ENCODE measurements at places on chromosomes 7 and 10. TPM values are rescaled to one million over a fixed set of nuclear protein-coding genes. Genes with fewer than 3 reads are reported as not detected.

Gene RBM17
- total RNA-seq = 22.7 TPM

DNA sequence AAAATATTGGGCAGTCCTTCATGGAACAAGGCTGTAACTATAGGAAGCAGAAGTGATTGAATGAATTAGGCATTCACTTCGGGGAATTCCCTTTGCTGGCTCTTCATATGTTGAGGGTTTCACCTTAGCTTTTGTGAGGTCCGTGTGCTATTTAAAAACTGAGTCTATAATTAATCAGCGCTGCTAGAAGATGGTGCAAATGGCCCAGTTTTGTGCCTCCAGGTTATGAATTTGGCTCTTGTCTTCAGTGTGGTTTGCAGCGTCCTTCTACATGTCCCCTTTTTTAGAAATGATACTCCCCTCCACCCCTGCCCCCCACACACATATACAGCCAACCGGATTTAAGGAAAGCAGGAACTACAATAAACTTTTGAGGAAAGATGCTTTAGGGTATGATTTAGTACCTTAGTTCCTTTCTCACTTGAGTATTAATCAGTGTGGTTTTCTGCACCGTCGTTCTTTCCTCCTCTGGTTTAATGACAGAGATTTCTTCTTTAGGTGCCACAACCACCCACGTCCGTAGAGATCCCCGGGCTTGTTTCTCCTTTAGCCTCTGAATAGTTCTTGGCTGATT lies 110.6 kb upstream of the SAMD8 start:
- no peak for DNase-seq

DNA sequence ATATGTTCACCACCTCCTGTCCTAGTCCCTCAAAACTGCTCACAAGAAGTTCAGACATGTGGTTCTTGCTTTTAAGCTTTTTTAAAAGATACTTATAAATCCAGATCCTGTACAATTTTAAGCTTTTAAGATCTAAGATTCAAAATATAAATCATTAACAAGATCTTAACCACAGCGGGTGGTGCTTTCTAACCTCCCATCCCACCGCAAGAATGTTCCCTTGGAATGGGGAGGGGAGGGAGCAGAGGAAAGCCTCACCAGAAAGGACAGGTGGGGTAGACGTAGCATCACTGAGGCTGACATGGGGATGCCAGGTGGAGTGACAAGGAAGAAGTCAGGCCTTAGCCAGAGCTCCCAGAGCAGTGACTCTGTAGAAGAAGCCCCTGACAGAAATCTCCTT lies 133.5 kb downstream of the C1GALT1 start:
- DNase-seq = no peak

DNA sequence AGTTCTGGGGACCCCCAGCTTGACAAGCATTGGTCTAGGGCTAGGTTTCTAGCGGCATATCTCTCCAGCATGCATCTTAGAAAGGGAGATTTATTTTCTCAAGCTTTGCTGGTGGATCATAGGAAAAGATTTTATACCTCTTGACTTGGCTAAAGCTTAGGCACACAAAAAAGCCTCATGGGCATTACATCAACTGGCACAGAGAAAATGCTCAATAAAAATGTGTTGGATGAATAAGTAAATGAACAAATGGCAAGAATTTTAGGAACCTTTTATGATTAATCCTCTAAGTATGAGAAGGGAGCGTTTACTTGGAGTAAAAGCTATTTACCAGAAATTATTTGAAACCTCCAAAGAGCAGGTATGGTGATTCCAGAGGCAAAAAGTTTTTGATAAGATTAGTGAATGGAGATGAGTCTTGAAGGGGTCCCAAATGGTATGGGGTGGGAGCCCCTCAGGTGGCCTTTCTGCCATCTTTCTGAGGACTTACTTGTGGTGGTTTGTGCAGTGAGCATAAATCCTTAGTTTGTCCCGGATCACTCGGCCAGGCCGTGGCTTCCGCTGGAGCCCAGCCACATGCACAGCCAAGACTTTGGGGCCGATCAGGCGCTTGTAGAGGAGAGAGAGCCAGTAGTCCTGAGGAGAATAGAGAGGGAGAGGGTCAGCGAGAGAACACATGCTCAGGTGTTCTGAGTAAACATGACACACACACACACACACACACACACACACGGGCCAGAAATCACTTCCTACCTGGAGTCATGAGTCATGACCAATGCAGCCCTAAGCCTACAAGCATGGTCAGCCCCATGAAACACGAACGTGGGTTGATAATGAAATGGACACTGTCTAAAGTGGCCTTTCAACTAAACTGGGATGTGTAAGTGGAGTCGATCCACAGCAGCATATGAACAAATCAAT lies 43.1 kb upstream of the HPS1 start:
- DNase-seq = no peak

DNA sequence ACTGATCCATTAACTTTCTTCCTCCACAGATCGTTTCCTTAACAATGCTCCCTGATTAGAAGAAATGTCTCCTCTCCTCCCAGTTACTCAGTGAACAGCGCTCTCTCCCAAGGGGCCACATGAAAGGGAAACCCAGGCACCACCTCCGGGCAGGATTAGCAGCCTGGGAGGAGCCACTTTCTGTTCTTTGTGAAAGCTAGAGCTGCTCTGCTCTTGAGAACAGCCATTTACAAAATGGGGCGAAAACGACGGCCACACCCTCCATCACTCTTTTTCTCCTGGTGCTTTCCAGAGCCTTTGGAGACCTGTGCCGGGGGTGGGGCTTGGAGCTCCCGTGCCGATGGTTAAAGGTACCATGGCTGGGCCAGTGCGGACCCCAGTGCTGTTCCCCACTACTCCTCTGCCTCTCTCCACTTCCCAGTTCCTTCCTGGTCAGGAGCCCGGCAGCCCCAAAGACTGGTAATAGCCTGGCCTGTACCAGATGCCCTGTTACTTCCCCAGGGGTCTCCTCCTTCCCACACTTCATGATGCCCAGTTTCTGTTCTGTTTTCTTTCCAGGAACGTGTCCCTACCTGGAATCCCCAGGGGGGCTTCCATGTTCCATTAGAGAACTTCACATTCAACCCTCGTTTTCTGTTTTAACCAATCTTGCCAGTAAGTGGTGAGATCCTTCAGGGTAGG lies 402.9 kb upstream of the GALNT17 start:
- DNase-seq = no peak

DNA sequence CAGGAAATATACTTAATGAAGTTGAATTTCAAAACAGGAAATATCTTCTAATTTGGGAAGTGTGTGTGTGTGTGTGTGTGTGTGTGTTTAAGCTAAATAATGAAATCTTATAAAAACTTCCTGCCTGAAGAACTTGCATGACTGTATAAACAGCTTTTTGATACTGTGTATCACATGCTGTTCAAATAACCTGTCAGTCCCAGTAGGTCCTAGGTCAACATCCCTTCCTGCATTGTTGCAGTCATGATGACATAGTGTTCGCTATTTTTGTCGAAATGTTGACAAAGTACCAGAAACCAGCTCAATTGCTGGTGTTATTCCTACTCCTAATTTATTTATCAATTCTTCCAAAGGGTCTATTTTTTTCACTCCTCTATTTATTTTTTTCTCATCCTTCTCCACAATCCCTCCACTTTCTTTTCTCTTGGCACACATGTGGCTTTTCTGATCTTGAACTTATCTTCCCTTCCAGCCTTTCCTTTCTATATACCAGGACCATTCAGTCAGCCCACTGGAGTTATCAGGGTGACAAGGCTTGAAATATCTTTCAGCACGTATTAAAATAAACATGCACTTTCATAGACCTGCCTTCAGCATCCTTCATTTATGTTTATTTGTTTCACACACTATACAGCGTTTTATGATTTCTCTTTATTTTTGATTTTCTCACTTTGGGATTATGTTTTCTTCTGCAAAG lies 115.8 kb downstream of the PLXDC2 start:
- no peak for DNase-seq

- no peak for DNase-seq
These were observed 21.5 kb downstream of the ALOX5 start for GRCh38 chr10:45395554-45395953.

Gene MBL2
- total RNA-seq = not detected

- DNase-seq = no peak
These were observed 176.6 kb downstream of the CTNNA3 start for GRCh38 chr10:67519434-67519833.

GRCh38 chr7:128707752-128708151 lies 31.4 kb upstream of the CALU start:
- no peak for DNase-seq

GRCh38 chr7:98797150-98797549 lies 72.7 kb downstream of the TMEM130 start:
- peak; percentile 67 for DNase-seq

GRCh38 chr7:43834463-43835251 lies 34.7 kb downstream of the MRPS24 start:
- DNase-seq = no peak

DNA sequence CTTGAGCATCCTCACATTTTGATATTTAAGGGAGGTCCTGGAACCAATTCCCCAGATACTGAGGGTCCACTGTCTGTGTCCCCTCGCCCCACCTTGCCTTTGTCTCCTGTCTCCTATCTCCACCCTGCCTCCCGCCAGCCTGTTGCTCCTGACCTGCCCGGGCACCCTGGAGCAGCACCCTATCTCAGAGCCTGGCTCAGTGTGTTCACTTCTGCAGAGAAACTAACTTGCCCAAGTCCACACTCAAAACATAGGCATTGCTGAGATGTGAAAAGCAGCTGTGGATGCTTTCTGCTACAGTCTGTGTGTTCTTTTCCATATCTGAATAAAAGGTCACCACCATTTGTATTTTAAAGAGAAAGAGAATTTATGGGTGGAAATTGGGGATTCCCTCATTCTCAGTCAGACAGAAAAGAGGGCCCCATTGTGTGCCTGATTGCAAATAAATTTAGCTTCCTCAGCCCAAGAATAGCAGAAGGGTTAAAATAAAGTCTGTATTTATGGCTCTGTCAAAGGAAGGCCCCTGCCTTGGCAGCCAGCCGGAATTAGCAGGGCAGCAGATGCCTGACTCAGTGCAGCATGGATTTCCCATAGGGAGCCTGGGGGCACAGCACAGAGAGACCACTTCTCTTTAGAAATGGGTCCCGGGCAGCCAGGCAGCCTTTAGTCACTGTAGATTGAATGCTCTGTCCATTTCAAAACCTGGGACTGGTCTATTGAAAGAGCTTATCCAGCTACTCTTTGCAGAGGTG lies 161.3 kb downstream of the EGFR start:
- no peak for DNase-seq

Gene FAM25A
- total RNA-seq = not detected

Gene TLL2
- total RNA-seq = not detected

Gene ELFN1
- total RNA-seq = 7.3 TPM
